ENCODE measurements at places on chromosomes 4 and X.

DNA sequence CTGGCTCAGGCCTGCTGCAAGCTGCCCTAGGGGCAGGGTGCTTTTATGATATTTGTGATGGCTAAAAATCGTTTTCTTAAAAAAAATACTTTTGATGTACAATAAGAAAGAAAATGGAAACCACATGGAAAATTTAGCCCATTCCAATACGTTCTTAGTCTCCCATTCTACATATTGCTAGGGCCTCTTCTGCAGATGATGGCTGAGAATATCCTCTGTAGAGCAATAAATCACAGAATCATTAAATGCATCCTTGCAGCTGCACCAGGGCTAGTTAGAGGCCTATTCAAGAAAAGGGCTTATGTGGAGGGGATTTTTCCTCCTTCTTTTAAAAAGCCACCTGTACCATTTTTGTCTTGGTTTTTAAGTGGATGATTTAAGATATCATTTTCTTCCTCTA is 97.6 kb upstream of the C1GALT1C1 start:
- no peak for DNase-seq

- no peak for DNase-seq
Measured at GRCh38 chrX:148923631-148924030, 423.2 kb downstream of the AFF2 start.

DNA sequence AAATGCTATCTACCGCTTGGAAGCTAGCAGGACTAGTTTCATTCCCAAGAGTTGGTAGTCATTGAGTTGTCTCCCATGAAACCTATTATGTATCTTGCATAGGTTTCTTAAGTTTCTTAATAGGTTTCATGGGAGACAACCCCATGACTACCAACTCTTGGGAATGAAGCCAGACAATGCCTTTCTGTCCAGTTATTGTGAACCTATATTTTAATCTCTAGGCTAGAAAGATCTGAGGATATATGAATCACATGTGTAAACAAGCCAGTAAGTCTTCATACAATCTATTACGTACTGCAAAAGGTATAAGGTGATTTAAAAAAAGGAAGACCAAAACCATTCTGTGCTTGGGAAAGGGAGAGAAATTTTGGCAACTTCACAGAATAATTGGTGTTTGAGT is 162.6 kb downstream of the INPP4B start:
- no peak for DNase-seq

DNA sequence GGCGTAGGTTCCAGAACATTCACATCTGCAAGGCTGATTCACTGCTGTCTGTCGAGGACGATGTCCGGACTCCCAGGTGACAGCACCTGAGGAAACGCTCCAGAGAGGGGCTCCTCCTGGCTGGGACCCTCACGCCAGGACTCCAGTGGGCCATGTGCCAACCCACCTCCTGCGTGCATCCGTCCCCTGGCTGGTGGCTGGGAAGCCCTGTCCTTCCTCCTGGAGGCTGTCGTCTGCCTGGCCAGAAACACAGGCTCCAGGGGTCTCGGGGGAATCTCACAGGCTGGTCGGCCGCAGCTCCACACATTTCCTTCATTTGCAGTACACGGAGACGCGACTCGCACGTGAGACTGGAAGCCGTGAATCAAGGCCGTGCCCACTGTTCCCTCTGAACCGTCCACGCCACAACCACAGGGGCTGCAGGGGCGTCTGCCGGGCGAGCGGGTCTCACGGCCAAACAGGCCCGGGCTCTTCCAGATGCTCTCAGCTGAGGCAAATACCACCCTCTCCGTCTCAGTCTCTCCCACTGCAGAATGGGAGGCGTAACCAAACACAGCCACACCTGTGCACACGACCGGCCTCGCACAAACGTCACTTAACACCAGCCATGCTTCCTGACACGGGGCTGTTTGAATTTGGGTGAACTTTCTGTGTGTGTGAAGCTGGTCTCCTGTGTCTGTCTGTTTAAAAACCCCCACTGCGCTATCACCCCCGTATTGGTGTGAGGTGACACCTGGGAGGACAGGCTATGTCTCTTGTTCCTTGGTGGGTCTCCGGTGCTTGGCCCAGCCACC is 38.7 kb upstream of the MXD4 start:
- no peak for DNase-seq

DNA sequence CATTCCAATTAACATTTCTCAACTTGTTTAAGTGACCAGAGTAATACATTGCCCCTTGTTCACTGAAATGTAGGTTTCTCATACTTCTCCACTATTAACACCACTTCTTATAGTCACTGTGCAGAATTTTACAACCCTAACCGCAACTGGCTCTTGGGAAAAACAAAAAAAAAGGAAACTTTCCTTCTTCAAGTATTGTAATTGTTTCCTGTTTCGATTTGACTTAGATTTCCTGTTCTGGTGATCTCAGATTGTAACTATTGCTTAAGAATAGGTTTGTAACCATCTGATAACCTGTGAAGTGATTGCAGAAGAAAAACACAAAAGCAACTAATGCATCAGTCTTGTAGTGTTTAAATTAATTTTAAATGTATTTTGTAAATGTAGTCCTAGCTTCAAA is 594.7 kb upstream of the GALNT7 start:
- DNase-seq: no peak

DNA sequence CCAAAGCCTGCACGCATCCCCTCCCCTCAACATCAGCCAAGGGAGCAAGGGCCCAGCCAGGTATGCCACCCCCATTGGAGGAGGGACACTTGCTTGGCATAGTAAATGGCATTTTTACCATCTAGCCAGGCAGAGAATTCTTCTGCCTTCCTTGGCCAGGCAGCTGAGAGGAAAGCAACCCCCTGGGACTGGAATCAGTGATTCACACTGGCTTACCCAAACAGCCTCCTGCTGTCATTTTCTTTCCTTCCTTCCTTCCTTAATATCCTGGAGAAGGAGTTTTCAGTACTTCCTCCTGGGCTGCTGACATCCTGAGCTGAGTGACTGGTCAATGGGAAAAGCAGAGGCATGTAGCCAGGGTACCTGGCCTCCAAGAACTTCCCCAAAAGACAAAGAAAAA is 28.6 kb upstream of the KIAA1210 start:
- DNase-seq: no peak

GRCh38 chr4:158102904-158103303 is 69.9 kb downstream of the GASK1B start:
- no peak for DNase-seq

GRCh38 chrX:130552444-130553073 is 150.8 kb downstream of the RBMX2 start:
- DNase-seq: no peak

DNA sequence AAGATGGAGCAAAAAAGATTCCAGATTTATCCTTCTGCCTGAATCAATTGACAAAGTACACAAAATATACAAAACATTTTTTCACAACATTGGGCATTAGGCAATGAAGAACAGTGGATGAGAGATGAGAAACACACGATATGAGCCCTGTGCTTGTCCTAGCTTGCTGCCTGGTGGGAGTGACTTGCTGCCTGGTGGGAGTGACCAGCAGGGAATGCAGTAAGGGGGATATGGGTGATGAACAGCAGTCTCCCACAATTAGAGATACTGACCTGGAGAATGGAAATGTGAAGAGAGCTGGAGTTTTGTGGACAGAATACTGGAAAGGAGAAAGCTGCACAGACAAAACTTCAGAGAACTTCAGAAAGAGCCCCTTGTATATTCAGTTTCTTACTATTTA is 629.4 kb upstream of the FRG1 start:
- DNase-seq: no peak

- DNase-seq: no peak
Measured at GRCh38 chrX:39499996-39500395, 597.8 kb downstream of the BCOR start.

DNA sequence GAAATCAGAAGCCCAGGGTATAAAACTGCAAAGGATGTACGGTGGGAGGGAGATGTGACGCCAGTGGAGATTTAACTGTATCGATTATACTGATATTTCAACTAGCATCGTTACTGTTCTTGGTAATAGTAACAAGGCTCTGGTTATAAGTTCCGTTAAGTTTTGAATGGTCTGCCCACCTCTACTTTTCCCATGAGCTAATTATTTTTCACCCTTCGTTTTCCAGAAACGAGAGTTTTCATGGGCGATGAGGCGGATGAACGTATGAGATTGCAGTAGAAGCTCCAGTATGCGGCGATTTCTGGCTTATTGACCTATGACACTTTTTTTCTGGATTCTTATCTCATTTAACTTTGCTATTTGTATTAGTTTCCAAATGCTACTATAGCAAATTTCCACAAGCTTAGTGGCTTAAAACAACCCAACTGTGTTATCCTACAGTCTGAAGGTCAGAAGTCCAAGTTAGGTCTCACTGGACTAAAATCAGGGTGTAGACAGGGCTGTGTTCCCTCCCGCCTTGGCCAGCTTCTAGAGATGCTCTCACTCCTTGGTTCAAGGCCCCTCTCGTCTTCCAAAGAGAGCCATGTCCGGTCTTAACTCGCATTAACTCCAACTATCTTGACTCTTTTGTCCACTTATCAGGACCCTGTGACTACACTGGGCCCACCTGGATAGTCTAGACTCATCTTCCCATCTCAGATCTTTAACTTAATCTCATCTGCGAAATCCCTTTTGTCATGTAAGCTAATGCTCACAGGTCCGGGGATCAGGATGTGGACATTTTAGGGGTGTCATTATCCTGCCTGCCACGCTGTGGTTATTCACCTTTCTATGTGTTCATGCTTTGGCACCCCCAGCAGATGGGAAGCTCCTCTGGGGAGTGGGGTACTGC is 122.5 kb downstream of the IRF2 start:
- DNase-seq: no peak

DNA sequence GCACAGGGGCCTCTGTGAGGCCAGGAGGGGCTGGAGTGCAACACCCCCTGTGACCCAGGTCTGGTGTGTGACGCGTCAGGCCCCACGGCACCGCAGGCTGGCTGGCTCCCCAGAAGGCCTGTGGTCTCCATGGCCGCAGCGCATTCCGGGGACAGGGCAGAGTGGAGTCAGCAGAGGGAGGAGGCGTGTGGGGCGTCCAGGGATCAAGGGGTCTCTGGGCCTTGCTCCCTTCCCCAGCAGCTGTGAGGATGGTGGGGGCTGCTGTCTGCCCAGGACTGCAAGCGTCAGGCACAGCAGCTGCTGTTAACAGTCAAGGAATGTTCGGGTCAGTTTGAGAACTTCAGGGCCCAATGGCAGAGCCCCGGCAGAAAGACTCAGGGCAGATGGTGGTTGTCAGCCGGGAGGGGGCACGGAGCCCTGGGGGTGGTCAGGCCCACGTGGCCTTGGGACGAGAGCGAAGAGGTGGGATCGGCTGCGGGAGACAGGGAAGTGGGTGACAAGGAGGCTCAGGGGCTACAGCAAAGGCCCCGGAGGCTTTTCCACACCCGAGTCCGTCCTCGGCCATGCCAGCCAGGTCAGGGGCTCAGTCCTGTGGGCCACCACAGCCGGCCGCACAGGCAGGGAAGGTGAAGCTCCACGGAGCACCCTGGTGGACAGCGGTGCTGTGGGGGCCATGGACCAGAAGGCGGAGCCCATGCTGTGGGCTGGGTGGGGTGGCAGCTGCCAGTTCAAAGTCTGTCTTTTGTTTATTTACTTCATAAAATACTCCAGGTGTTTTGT is 18.3 kb downstream of the PCGF3 start:
- DNase-seq: no peak

- DNase-seq: no peak
Measured at GRCh38 chr4:14700544-14700943, 301.7 kb upstream of the CPEB2 start.

DNA sequence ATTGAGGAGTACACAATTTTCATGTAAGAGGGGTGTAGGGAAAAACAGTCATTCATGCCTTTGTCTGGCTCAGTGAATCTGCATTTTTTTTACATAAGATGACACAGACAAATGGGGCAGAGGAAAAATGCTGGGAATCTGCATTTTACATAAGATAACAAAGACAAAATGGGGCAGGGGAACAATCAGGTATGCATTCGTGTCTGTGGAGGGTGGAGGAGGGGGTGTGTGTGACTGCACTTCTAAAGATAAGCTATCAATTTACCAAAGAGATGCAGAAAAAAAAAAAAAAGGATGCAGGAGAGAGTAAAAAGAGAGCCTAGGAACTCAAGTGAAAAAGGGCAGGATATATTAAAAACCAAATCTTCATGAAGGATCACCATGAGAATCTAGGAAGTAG is 637.4 kb downstream of the ZNF674 start:
- no peak for DNase-seq

GRCh38 chr4:110989125-110989524 is 366.2 kb upstream of the PITX2 start:
- DNase-seq: no peak

- no peak for DNase-seq
Measured at GRCh38 chr4:58214376-58214775, 1104.2 kb upstream of the IGFBP7 start.

Measured in LoVo (cell line).